A172 (cell line): ENCODE measurements at places on chromosomes 3 and 15.

- DNase-seq = no peak
These were observed 234.2 kb downstream of the MECOM start for GRCh38 chr3:169429328-169429727.

- no peak for DNase-seq
These were observed 6.5 kb upstream of the MINDY4B start for GRCh38 chr3:150911771-150912170.

- DNase-seq = no peak
These were observed 1012.3 kb downstream of the ZPLD1 start for GRCh38 chr3:103446953-103447629.

- no peak for DNase-seq
These were observed 3.3 kb downstream of the CALML4 start for GRCh38 chr15:68201879-68202261.

GRCh38 chr3:10421996-10422395 is 83.4 kb downstream of the ATP2B2 start:
- DNase-seq = no peak

DNA sequence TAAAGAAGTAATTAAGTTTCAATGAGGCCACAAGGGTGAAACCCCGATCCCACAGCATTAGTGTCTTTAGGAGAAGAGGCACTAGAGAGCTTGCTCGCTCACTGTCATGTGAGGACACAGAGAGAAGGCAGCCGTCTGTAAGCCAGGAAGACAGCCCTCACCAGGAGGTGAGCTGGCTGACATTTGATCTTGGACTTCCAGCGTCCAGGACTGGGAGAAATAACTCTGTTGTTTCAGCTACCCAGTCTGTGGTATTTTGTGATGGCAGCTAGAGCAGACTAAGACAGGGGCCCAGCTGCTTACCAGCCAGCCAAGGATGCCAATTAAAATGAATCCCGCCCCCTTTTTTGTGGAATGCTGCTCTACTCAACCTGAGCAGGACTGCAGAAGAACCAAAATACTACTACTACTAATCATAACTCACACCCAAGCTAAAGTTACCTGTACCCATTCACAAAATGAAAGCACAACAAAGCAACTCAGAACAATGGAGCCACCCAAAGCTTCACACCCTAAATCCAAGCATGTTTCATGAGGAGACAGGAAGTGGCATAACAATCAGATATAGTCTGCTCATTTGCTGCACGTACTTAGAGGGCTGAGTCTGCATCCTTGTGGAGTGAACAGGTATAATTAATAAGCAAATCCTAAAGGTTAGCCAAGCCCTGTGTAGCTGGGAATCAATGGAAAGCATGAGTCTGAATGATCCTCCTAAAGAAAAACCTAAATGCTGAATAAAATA is 35.6 kb upstream of the RHCG start:
- DNase-seq = peak; percentile 7

DNA sequence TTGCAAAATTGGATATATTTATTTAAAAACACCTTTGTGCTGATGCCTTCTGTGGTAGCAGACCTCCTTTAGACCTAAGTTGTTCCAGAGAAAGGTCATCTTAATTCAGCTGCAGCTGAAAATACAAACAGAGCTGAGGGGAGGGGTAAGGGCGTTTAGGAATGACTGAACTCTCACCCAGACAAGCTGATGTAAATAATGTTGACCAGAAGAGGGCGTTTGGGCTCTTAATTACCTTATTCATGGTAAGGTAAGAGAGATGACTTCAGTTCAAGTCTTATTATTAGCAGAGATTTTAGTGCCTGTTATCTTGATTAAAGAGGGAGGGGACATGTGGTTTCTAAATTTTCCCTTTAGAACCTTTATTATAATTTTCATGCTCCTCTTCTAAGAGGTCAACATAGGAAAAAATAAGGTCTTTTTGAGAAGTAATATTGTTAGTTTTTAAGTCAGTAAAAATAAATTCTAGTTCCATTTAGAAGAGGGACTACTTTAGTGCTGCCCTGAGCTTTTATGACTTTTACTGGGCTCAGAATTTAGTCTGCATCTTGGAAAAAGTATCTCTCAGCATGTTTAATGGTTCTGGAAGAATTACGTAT is 46.3 kb downstream of the GPR171 start:
- DNase-seq = peak; percentile 72

GRCh38 chr15:78415284-78415683 is 22.7 kb upstream of the IREB2 start:
- peak; percentile 19 for DNase-seq

GRCh38 chr3:158121295-158121694 is 11.4 kb downstream of the RSRC1 start:
- no peak for DNase-seq

GRCh38 chr15:89812011-89812846 is 2.4 kb downstream of the ANPEP start:
- peak; percentile 73 for DNase-seq

DNA sequence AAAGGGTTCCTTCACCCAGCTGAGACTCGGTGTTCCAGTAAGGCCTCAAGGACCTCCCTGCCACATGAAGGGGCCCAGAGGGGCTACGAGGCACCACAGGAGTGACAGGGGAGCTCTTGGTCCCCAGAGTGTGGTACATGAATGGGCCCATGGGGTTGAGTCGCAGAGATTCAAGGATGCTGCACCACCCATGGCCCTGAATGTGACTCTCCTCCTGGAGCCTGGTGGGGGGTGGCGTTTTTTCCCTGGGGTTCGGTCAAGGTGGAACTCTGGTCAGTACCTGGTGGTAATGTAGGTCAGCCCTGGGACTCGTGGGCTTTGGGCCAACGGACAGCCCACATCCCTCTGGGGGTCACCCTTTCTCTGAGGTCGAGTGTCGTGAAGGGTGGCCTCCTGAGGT is 204.0 kb downstream of the UBE3A start:
- no peak for DNase-seq

DNA sequence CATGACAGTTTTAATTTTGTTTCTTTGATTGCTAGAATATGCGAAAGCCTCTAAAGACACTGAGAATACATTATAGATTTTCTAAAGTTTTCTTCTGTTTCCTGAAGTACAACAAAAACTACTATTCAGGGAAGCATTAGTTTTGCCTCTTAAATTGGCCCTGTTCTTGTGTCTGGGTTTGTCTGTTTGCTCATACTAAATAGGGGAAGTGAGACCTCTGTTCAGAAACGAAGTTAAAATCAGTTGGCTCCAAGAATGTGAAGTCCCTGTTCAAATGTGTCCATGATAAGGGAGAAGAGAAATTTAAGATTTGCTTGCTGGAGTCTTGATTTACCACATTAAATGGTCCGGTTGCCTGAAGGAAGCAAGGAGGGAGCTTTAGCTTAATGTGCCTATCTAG is 327.3 kb upstream of the GBE1 start:
- no peak for DNase-seq

- DNase-seq = peak; percentile 58
These were observed 12.6 kb upstream of the PAK2 start for GRCh38 chr3:196726788-196727675.

DNA sequence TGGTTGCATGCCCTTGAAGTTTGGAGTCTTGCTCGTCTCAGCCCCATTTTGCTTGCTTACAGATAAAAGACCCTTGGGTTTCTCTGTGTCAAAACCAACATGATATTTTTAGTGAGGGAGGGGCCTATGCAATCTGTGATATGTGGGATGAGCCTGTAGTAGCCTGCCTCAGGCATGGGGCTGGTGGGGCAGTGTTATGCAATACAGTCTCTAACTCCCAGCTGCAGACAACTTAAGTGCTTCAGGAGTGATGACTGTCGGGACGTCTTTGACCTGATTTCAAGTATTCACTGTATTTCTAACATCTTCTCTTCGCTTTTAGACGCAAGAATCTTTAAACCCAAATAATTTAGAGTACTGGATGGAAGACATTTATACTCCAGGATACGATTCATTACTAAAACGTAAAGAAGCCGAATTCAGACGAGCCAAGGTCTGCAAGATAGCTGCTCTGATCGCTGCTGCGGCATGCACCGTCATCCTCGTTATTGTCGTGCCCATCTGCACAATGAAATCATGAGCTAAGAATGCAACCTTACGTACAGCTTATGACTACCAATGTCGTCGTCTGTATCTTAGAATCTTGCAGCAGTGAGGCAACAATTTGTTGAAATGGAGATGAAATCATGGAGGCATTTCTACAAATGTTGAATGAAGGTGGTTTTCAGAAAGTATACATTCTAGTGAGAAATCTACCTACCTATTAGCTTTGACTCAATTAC is 35.9 kb downstream of the MINAR1 start:
- DNase-seq = no peak

DNA sequence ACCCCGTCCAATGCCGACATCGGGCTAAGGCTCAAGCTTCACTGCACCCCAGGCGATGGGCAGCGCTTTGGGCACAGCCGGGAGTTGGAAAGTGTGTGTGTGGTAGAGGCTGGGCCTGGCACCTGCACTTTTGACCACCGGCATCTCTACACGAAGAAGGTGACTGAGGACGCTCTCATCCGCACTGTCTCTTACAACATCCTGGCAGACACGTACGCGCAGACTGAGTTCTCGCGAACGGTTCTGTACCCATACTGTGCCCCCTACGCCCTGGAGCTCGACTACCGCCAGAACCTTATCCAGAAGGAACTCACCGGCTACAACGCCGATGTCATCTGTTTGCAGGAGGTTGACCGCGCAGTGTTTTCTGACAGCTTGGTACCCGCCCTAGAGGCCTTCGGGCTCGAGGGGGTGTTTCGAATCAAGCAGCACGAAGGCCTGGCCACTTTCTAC is 1.0 kb downstream of the PDE12 start:
- DNase-seq = peak; percentile 2

DNA sequence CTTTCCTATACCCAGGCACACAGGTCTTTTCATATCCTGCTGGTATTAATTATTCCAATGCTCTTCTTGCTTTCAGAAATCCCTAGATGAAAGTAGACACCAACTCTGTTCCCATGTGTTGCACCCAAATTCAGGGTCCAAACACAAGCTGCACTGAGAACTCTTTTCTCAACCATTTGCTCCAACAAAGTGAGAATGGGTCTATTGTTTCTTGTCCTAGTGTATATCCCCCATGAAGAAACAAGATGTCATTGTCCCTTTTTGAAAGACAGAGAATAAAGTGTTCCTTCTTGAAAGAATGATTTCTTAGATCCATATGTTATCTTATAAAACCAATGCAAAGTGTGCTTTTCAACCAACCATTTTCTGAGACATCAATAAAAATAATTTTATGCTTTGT is 353.7 kb downstream of the CNTN6 start:
- no peak for DNase-seq

GRCh38 chr3:149792452-149793270 is at the start of gene ANKUB1:
Gene ANKUB1 (minus strand): TSS chr3:149792554. CDS start chr3:149792366, 188 bp downstream.
- DNase-seq = no peak

GRCh38 chr3:126848991-126849390 is 133.9 kb upstream of the PLXNA1 start:
- DNase-seq = no peak

- DNase-seq = peak; percentile 43
These were observed 19.6 kb downstream of the CLK3 start for GRCh38 chr15:74635228-74635627.

DNA sequence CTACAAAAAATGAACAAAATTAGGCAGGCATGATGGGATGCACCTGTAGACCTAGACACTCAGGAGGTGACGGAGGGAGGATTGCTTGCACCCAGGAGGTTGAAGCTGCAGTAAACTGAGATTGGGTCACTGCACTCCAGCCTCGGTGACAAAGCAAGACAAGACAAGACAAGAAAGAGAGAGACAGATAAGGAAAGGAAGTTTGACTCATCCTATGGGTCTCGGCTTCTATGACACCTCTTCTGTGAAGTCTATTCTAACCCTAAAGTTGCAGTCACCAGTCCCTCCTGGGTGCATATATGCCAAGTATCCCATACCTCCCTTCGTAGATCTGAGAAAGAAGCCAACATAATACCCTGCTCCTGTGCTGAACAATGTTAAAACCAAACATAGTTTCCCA is 7.9 kb upstream of the ZMAT3 start:
- DNase-seq = no peak

DNA sequence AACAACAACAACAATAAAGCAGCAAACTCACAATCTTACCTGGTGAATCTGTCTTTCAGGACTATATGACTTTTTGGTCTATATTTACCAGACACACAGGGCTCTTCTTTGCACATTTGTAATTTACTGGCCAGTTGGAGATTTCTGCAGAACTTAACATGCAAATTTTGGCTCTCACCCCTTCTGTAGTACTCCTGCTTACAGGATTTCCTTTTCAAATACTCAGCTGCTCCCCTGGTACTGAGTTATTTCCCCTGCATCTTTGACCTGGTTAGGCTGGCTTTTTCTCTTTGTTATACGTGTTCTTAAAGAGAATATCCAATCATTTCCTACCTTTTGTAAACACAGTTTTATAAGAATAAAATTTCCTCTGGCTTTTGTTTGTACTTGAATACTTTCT is 228.0 kb downstream of the MBNL1 start:
- no peak for DNase-seq

DNA sequence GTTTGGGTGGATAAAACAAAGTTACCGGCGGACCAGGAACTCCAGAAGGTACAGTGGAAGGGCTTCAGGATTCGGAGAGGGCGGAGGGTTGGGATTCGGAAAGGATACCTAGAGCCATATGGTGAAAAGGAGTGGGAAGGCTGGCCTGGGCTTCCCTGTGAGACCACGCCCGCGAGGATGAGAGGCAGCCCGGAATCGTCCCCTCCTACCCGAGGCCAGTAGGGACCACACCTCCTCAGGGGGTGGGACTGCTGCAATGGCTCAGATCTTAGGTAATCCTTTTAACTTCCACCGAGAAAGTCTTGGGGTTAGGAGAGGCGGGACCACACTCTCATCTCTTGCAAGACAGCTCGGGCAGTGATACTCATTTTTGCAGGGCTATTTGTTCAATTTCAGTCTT is 511.3 kb downstream of the OCA2 start:
- no peak for DNase-seq

DNA sequence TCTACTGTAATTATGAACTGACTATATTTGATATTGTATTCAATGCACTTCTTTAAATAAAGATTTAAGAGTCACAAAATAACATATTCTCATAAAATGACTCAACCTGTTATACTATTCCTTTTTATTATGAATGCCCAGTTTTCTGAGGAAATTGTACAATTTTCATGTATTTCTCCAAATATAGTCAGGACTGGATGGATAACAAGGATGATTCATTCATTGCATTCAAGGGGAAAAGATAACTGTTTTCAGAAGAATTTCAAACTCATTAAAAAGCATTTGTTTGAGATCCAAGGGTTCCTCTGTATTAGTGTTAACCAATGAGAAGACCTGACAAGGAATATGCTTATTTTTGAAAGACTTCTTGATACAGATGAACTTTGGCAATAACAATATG is 163.7 kb downstream of the MEIS2 start:
- no peak for DNase-seq

DNA sequence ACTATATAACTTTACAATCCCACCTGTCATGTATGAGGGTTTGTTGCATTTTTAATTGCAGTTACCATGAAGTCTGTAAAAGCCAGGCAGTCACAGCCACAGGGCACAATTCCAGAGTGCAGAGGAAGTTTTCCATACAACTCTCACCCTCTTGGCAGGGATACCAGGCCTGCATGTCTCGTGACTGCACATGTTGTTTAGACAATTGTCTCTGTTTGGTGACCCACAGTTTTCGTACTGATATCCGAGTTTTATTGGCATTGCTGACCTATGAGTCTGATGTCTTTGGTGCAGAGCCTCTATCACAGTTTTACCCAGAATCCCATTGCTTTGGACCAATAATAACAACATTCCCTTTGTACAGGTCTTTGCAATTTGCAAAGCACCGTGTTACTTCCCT is 24.9 kb upstream of the MYZAP start:
- DNase-seq = peak; percentile 31
